ENCODE measurements at places on chromosomes 13 and 19. TPM values are rescaled to one million over a fixed set of nuclear protein-coding genes. Genes with fewer than 3 reads are reported as not detected.

The TRPC4 gene
- not detected for total RNA-seq

The CERS1 gene
- not detected for total RNA-seq

The EHD2 gene
- 0.27 TPM for total RNA-seq

The FAM83E gene
- total RNA-seq = 2.0 TPM

The SBK2 gene
- not detected for total RNA-seq

The NDUFA3 gene
- total RNA-seq = 110 TPM

The WDFY2 gene
- 8.3 TPM for total RNA-seq

The UHRF1 gene
- 129 TPM for total RNA-seq

The ATP1A3 gene
- 1.5 TPM for total RNA-seq

The ZNF256 gene
- total RNA-seq = 4.7 TPM

The DPF1 gene
- total RNA-seq = 0.77 TPM

The OSCAR gene
- total RNA-seq = 0.17 TPM

The LCP1 gene
- 1,008 TPM for total RNA-seq

The GSX1 gene
- total RNA-seq = not detected

The HRC gene
- total RNA-seq = not detected

The P2RY11 gene
- 11.8 TPM for total RNA-seq

The KLK8 gene
- total RNA-seq = not detected

The FXYD1 gene
- total RNA-seq = 3.3 TPM

The ZNF91 gene
- total RNA-seq = 33.7 TPM

The THSD1 gene
- not detected for total RNA-seq

The MIA gene
- total RNA-seq = not detected

The MYH14 gene
- not detected for total RNA-seq

The HOOK2 gene
- total RNA-seq = 14.0 TPM

The TMEM190 gene
- not detected for total RNA-seq

The UBL5 gene
- total RNA-seq = 298 TPM

The SUGT1 gene
- total RNA-seq = 42.7 TPM

The NR1H2 gene
- total RNA-seq = 47.2 TPM

The MAMSTR gene
- 0.57 TPM for total RNA-seq

The FXYD7 gene
- total RNA-seq = 1.2 TPM

The GRIN2D gene
- 0.05 TPM for total RNA-seq

The CRLF1 gene
- not detected for total RNA-seq

The FPR1 gene
- not detected for total RNA-seq

The ANGPTL8 gene
- total RNA-seq = not detected

The PODNL1 gene
- total RNA-seq = not detected

The ZNF382 gene
- 7.5 TPM for total RNA-seq

The IGFL3 gene
- not detected for total RNA-seq

The MARCHF2 gene
- 9.2 TPM for total RNA-seq

The TMC4 gene
- 0.24 TPM for total RNA-seq

The CLEC11A gene
- total RNA-seq = 0.69 TPM
